ENCODE measurements at places on chromosomes 6 and 20.

DNA sequence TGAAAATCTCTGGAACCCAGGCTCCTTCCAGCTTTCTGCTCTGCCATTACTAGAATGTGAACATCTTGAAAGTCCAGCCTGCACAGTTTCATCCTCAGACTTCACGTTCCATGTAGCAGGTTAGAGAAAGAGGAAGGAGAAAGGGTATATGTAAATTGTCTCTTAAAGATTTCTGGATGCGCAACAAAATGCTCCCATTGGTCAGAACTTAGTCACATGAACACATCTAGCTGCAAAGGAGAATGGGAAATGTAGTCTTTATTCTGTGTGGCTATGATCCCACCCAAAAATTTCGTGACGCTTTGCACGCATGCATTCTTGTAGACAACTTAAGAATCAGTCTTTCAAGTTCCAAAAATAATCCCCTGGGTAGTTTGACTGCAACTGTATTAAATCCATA, 46.4 kb upstream of the CHD6 start:
- peak; percentile 94 for DNase-seq

DNA sequence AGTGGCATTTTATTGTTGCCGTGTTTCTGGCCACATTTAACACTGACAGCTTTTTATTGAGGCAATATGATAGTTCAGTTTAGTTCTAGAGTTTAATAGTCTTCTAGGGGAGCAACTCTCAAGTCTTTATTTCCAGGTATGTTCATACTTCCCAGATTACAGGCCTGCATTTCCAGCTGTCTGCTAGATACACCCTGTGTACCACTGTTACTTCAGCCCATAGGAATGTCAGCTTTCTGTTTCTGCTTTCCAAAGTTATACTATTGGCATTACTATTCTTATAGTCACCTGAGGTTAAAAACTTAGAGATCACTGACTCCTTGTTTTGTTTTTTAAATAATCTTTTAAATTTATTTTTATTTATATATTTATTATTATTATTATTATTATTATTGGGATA, 7.6 kb downstream of the ZNF451 start:
- DNase-seq: no peak

DNA sequence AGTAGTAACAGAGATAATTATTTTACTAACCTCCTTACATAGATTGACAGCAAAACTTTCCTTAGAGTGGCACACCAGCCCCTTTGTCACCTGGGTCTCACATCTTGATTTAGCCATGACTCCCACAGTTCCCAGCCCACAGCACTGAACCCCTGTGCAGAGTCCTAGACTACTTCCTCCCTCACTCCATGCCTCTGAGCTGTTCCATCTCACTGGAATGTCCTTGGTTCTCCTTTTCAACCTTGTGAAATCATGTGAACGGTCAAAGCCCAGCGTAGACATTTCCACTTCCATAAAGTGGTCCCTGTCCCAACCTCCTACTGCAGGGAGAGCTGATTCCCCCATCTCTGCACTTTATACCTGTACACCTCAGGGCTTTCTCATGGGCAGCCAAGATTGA, 19.7 kb downstream of the CGA start:
- DNase-seq: no peak

GRCh38 chr6:117138425-117138824, 126.9 kb upstream of the VGLL2 start:
- no peak for DNase-seq

DNA sequence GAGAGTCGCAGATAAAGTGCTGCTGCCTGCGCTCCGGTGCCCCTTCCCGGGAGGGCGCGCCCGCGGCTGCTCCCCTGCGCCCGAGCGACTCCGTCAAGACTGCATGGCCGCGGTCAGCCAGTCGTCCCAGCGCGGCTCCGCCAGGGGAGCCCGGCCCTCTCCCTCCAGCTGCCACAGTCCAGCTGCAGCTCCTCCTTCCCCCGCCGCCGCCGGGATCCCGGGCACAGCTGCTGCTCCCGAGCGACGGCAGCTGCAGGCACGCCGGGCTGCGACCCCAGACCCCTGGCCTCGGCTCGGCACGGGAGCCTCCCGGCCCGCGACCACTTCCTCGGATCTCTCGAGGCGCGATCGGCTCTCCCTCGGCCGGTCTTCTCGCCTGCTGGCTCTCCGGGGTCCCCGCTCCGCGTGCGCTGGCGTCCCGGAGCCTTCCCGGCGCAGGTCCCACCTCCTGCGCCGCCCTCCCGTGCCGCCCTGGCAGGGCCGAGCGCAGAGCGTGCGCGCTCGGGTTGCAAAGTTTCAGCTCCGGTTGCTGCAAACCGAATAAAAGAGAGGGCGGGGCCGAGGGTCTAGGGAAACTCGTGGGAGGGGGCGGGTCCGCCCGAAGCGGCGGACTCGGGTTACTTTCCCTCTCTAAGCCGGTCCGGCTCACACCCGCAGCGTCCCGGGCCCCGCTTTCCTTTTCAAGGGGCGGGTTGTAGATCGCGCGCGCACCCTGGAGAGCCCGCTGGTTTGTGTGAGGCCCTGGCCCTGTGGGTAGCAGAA, at the start of gene CNKSR3:
TSS of gene CNKSR3 (minus strand) at position 542 of the 762 bp plus-strand sequence. CDS start 571 bp downstream, outside the sequence.
- no peak for DNase-seq

- DNase-seq: no peak
Observed at GRCh38 chr20:3101737-3102574, 17.4 kb upstream of the AVP start.

GRCh38 chr6:1526398-1527072, 83.2 kb upstream of the FOXC1 start:
- no peak for DNase-seq

All from NAMALWA (cell line).